Activated CD4-positive, CD25-positive, alpha-beta regulatory T cell (primary cell): ENCODE measurements at places on chromosomes 7 and 10.

- DNase-seq, result no peak
Measured at GRCh38 chr7:2258661-2259365, 16.8 kb downstream of the NUDT1 start.

DNA sequence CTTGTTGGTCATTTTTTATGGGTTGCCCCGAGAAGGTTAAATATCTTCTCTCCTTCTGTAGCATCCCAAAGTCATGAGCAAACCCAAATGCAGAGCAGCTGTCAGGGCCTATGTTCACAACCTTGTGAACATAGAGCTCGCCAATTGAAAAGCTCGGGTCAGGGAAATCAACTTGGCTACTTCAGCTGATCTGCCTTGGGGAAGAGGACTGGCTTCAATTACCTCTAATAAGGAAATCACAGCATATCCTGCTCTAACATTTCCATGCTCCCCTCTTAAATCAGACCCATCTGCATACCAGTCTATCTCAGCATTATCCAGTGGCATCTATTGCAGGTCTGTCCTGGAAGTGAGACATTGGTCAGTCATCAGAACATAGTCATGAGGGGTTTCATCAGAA, 105.6 kb downstream of the ANKRD26 start:
- DNase-seq, result no peak

DNA sequence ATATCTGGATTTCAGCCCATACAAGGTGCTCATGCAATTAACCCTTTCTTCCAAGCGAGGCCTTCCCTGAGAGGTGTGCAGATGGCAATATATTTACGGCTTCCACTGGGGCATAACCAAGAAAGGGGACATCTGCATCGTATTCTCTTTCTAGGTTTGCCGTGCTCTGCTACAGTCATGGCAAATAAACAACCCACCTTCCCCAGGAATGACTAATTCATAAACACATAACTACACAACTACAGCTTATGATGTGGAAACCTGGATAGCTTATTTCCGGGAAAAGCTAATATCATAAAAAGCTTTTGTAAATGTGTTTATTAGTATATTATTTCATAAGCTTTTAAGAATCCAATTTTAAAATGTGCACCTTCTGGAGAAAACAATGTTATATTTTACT, 120.0 kb downstream of the CAMK1D start:
- DNase-seq, result no peak

DNA sequence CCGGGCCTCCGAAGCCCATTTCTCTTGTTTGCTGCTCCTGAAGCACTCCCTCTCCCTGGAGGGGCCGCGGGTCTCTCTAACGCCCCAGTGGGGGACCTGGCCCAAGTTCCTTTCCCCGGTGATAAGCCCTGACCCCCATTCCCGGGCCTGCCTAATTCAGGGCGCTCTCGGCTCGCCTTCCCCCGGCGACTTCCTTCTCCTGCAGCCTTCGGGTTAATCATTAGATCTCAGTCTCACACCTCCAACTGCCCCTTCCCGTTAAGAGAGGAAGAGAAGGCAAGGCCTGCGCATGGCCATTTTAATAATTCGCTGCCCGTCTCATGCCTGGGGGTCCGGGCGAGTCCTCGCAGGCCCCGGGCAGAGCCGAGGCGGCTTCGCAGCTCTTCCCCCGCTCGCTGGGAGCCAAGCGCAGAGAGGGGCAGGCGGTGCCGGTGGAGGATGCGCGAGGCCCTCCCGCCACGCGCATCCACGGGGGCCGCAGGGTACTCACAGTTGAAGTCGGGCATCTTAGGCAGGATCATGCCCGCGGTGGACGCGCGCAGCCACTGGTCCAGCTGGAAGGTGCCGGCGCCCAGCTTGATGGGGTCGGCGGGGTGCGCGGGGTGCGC, 1.2 kb downstream of the MNX1 start:
- no peak for DNase-seq

- no peak for DNase-seq
Measured at GRCh38 chr7:114519240-114519639, 104.6 kb downstream of the FOXP2 start.

GRCh38 chr7:46032942-46033341, 111.9 kb upstream of the IGFBP3 start:
- no peak for DNase-seq

DNA sequence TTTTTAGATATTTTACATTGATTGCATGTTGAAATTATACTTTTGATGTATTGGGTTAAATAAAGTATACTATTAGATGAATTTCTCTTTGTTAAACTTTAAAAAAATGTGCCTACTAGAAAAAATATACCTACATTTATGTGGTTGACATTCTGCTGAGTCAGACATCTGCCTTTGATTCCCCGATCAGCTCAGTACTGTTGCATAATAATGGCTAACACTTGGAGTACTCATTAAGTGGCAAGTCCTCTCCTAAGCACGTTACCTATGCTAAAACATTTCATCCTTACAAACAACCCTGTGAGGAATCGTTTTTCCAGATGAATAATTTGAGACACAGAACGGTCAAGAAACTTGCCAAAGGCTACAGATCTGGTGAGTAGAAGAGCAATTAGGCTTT, 14.0 kb upstream of the SEM1 start:
- no peak for DNase-seq
